HCT116 (cell line): ENCODE measurements at places on chromosomes 3 and 15. TPM values are rescaled to one million over a fixed set of nuclear protein-coding genes. Genes with fewer than 3 reads are reported as not detected.

Gene FSIP1
- total RNA-seq: 0.42 TPM

Gene SH2D7
- total RNA-seq: not detected

Gene FBN1
- 1.7 TPM for total RNA-seq

DNA sequence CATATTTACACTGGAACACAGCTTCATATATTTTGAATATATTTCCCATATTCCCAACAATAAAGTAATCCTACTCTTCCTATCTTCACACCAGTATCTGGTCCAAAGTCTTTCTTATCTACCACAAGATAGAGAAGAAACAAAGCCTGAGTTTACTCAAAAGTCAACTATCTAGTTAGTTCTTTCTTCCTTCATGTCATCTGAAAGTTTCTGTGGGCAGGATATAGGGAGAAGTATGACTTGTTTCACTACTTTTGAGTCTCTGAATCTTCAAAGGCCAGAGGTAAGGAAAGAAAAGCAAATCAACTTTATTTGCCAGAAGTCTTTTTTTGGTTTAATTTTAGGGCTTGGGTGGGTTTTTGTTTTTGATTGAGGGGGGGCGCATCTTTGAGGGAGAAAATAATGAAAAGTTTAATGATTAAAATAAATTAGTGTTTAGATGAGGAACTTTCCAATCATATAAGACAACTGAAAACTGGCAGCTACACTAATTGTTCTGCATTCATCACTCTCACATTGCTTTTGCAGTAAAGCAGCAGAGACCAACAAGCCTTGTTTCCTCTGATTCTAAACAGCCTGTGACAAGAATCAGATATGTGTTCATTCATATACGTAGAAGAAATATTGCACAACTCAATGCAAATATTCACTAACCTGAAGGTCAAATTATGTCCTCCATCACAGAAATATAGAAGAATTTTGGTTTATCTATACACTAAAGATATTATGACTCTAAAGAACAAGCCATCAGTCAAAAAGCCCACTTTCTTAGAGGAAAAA lies 421.4 kb downstream of the SHQ1 start:
- no peaks in the 10 kb centered on the region for H3K36me3 ChIP-seq
- no peak overlapping the region for H3K27ac ChIP-seq
- no peak for DNase-seq
- no peaks in the 10 kb centered on the region for H3K4me1 ChIP-seq

GRCh38 chr3:58433400-58434167 lies at the start of gene PDHB:
Gene PDHB, minus strand, starts transcription at chr3:58433832. Its CDS starts 23 bp downstream, at chr3:58433809.
- peak within 1 kb of the TSS; percentile 70 for H3K4me3 ChIP-seq
- H3K36me3 ChIP-seq: peaks cover 26% of the 10 kb centered on the region
- peak; percentile 80 for DNase-seq
- H3K27ac ChIP-seq: peak within 1 kb of the TSS; percentile 62

DNA sequence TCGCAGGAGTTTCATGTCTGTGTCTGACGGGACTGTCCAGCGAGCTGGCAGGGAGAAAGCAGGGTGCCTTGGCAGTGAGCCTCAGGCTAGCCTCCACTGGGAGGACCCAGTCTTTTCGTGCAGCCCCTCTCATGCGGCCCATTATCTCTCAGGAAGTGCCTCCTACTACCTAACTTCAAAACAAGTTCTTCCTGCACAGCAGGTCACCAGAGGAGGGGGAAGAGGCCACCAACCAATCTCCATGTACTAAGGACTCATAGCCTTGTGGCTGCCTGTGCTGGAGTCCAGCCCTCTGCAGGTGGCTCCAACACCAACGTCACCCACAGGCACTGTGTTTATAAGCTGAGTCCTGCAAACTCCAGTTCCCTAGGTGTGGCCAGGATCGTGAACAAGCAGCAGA lies 4.8 kb downstream of the VIPR1 start:
- H3K27ac ChIP-seq: no peak overlapping the region
- H3K27me3 ChIP-seq: no peaks in the 10 kb centered on the region
- DNase-seq: no peak

GRCh38 chr3:134624537-134625287 lies 26.1 kb downstream of the KY start:
- H3K27me3 ChIP-seq: no peaks in the 10 kb centered on the region
- no peaks in the 10 kb centered on the region for H3K36me3 ChIP-seq
- no peak overlapping the region for H3K27ac ChIP-seq
- no peak overlapping the region for H3K4me3 ChIP-seq

GRCh38 chr3:18556001-18556408 lies 130.9 kb upstream of the SATB1 start:
- no peak for DNase-seq
- no peaks in the 10 kb centered on the region for H3K36me3 ChIP-seq
- H3K27me3 ChIP-seq: peaks cover 5% of the 10 kb centered on the region; the same call in 1 of the 2 replicates
- H3K4me1 ChIP-seq: no peaks in the 10 kb centered on the region
- no peak overlapping the region for H3K4me3 ChIP-seq

DNA sequence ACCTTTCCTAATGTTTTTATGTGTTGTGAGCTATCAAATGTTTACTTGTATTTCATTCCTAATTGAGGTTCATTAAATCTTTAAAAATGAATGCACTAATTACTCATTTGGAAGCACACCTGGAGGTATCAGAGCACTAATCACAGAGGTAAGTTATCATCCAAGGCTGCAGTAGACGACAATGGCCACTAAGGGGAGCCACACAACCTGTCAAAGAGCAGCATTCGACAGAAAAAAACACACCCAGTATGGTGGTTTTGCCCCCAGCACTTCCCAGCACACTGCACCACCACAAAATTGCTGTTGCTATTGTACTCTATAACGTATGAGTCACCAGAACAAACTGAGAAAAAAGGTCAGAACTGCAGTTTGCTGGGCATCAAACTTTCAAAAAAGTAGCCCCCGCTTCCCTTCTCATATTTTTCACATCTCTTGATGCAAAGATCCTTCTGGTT lies 205.9 kb upstream of the IGF1R start:
- no peaks in the 10 kb centered on the region; the same call in 1 of the 2 replicates for H3K4me1 ChIP-seq
- no peaks in the 10 kb centered on the region for H3K36me3 ChIP-seq
- DNase-seq: peak; percentile 57
- peaks cover 9% of the 10 kb centered on the region; the same call in 1 of the 2 replicates for H3K27me3 ChIP-seq
- H3K27ac ChIP-seq: no peak overlapping the region
